ENCODE measurements at places on chromosomes 2 and 18.

DNA sequence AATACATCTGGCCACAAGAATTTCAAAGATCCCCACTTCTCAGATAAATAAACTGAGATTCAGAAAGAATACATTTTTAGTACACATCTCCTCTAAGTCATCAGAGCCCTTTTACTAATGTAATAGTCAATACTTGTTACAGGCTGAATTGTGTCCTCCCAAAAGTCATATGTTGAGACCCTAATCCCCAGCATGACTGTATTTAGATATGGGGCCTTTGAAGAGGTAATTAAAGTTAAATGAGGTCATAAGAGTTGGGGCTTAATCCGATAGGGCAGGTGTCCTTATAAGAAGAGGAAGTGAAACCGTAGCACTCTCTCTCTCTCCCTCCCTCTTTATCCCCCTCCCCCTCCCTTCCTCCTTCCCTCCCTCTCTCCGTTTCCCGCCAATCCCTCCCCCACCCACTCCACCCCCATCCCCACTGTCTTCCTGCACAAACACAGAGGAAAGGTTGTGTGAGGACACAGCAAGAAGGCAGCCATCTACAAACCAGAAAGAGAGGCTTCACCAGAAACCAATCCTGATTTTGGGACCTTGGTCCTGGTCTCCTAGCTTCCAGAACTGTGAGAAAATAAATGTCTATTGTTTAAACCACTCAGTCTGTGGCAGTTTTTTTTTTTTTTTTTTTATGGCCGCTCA lies 66.6 kb upstream of the ZNF397 start:
- peak; percentile 13 for DNase-seq

DNA sequence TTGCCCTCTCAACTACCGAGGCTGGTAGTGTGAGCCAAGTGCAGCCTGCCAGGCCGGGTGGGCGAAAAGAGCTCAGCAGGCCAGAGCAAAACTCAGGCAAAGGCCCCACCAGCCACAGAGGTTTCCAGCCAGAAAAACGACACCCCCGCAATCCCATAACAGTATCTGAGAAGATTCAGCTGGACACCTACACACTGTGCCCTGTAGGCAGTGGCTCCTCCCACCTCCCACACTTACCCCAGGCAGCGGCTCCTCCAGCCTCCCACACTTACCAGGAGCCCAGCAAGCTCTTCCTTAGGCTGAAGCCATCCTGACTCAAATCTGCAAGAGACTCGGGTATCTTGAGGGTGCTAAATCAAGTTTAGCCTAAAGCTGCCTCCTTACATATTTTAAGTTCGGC lies 15.6 kb upstream of the TMEM18 start:
- DNase-seq, result no peak

- DNase-seq, result no peak
These were observed 194.8 kb downstream of the LNPK start for GRCh38 chr2:175807031-175807873.

- no peak for DNase-seq
These were observed 588.5 kb upstream of the ZEB2 start for GRCh38 chr2:145108361-145108778.

- no peak for DNase-seq
These were observed 106.3 kb downstream of the ABCA12 start for GRCh38 chr2:215032153-215032552.

GRCh38 chr2:235963853-235964577 lies 204.2 kb downstream of the GBX2 start:
- no peak for DNase-seq

DNA sequence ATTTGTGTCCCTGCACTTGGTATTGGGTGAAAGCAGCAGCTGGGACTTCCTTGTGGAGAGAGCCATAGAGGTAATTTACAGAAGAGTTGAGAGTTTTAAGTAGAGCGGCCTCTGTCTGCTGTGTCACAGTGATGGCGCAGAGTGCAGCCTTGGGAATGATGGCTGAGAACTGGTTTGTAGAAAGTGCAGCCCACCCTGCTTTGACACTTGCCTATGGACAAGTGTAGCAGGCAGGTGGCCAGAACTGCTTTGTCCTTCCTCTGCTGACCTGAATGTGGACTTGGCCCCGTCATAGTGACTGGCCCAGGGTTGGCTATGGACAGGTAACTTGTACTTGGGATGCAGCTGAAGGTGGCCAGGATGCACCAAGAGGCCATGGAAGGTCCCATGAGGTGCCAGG lies 6.4 kb upstream of the ANO7 start:
- DNase-seq, result no peak

Data from suppressor macrophage (primary cell).